Iris pigment epithelial cell (primary cell): ENCODE measurements at places on chromosomes 4 and X.

- DNase-seq = peak; percentile 7
Observed at GRCh38 chr4:108114503-108114902, 54.2 kb downstream of the LEF1 start.

- no peak for DNase-seq
Observed at GRCh38 chr4:129788486-129788885, 692.5 kb downstream of the C4orf33 start.

DNA sequence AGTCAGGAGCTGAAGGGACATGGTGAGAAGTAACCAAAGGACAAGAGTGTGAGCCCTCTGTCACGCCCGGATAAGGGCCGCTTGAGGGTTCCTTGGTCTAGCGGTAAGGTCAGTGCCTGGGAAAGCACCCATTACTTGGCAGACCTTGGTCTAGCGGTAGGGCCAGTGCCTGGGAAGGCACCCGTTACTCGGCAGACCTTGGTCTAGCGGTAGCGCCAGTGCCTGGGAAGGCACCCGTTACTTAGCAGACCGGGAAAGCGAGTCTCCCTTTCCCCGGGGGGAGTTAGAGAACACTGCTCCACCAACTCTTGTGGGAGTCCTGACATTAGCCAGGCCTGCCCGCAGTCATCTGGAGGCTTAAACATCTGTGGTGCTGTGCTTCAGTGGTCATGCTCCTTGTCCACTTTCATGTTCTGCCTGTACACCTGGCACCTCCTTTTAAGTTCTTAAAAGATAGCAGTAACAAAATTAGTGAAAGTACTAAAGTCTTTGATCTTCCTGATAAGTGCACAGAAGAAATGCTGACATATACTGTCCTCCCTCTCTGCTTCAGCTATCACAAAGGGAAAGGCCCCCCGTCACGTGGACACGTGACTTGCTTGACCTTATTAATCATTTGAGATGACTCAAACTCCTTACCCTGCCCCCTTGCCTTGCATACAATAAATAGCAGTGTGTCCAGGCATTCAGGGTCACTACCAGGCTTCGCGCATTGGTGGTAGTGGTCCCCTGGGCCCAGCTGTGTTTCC is 9.3 kb upstream of the SEC24B start:
- DNase-seq = no peak

DNA sequence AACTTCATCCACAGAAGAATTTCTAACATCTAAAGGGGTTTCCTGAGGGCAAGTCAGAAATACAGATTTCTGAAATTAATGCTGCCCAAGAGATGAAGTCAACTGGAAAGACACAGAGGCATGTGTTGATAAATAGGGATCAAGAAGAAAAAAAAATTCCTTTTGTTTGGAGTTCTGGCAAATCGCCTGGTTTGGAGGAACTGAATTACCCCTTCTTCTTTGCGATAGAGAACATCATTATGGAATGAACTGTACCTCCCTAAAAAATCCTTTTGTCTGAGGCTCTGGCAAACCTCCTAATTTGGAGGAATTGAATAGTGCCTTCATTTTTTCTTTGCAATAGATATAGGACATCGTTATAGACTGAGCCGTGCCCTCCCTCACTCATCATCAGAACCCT is 200.9 kb downstream of the DHRSX start:
- no peak for DNase-seq

DNA sequence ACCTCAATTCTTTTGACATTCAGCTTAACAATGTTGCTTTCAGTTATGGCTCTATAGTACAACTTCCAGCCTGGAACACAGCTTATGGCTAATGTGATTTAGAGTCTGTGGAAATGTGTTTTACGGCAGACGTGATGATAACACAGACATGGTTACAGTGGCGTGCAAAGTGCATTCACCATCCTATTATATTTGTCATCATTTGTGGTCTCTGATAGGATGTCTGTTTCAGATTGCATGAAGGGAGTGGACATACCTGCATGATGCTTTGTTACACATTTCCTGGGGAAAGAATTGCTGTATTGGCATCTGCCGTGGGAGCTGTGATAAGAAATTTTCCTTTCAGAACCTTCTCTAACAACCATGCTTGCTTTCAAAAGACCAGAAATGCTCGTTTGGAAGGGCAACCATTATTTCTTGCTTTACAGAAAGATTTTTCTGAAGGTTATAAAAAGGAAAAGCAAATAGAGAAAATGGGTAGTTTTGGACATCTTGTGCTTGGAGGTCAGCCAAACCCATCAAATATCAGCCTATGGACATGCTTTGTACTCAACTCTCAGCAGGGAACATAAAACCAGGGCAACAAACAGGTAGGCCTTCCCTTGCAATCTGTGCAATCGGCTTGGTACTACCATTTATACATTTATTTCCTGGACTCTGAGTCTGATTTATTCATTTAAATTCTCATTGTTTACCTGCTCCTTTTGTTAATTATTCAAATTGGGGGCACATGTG is 273.9 kb downstream of the TLL1 start:
- no peak for DNase-seq

- DNase-seq = no peak
Observed at GRCh38 chr4:1813915-1814314, 20.8 kb downstream of the FGFR3 start.

GRCh38 chrX:38278682-38279081 is 48.6 kb downstream of the RPGR start:
- no peak for DNase-seq

DNA sequence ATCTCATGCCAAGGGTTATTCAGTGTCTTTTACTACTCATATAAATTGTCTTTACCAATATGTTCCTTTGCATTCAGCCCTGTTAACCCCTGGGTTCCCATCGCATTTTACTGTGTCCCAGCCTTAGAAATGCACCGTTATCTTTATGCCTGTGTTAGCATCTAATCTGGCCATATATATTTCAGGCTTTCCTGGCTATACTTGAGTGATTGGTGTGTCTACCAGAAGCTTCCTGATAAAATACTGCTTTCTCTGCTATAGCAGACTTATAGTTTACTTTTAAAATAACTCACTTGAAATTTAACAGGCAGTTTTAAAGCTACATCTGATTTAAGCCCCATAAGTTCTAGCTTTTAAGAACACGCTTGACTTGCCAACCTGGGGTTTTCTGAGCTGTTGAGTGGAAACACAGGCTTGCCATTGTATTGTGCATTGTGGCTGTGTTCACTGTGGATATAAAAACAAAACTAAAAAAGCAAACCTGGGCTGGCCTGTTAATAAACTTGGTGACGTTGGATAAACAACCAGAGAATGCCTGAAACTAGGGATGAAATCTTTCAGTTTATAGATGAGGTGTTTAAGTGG is 185.3 kb upstream of the TAPT1 start:
- DNase-seq = no peak

DNA sequence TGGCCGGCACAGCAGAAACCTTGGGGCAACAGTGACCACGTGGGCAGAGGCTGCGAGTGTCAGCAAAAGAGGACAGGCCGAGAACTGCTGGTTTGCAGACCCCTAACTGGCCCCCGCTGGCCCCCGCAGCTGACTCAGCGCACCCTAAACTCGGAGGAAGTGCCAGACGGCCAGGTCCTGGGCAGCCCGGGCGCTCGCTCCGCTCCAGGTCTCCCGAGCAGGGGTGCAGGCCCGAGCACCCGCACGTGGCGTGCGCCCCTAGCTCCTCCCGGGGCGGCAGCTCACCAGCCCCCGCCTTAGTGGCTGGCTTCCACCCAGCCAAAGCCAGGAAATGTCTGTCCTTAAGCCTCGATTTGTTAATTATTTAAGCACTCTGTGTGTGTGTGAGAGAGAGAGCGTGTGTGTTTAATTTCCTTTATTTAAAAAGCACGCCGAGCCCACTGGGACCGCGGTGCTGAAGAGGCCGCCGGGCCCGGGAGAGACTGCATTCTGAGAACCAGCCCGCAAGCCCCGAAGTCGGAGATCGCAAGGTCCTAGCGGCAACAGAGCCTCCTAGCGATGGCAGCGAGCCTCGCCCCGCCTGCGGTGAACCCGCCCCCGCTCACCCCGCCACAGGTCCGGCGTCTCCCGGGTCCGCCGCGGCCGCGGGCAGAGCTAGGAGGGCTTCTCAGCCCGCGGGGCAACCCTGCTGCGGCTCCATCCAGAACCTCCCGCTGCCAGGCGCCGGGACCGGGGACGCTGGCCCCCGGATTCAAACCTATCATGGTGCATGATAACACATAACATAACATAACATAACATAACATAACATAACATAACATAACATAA is 45.9 kb upstream of the CDKN2AIP start:
- DNase-seq = peak; percentile 80

- peak; percentile 90 for DNase-seq
Observed at GRCh38 chr4:113591982-113592381, 169.6 kb downstream of the CAMK2D start.
